Right lung (tissue), 10 donors: ENCODE measurements at places on chromosomes 4 and X.

- no peak for DNase-seq
Measured at GRCh38 chr4:181770971-181771370, 472.2 kb upstream of the TENM3 start.

DNA sequence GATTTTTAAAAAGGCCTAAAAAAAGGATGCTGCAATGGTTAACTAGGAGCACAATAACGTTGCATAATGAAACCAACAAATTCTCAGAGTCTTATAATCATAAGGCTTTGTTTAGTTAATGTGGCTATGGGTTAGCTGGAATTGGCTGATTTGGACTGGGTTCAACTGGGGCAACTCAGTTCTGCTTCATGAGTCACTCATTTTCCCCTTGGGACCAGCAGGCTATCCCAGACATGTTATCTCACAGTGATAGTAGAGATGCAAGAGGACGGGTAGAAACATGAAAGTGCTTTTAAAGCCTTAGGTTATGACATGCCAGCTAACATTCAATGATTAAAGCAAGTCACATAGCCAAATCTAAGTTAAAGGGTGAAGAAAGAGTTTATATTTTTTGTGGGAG lies 189.2 kb upstream of the GK2 start:
- no peak for DNase-seq

GRCh38 chr4:127355743-127356142 lies 277.0 kb upstream of the INTU start:
- DNase-seq, result no peak

- DNase-seq, result peak; percentile 73
Measured at GRCh38 chrX:102659790-102660757, 8.8 kb downstream of the GPRASP1 start.

DNA sequence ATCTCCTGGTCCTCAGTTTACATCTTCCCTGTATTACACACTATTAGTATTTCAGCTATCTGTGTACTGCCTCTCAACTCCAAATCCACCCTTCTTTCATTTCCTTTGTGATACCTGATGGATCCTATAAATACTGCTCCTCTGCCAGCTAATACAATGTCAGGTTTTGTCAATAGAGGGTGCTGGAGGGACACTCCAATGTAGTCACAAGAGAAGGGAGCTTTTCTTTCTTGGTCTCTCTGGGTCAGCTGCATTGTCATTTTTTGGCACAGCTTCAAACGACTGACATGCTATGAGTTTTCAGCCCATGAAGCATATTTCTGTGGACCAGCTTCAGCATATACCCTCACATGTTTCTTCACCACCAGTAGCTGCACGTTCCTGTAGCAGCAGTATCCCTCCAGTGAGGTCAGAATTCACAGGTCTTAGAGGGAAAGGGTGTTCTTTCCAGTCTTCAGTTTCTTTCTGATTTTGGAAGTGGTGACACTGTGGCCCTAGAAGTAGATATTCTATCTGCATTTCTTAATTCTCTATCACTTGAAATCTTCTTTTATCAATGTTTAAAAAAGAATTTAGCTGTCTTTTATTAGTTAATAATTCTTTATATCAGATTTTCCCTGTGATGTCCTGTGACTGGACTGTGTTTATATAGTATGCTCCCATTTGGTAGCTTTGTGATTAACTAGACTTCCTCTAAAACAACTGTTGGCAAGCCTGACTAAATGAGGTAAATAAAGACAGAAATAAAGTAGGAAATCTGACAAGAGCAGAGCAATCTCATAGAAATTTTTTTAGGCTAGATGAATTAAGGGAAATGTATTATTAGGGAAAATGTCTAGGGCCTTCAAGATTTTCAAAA lies 60.6 kb downstream of the GABRA2 start:
- peak; percentile 33 for DNase-seq

- no peak for DNase-seq
Measured at GRCh38 chr4:117664706-117665444, 369.4 kb upstream of the NDST3 start.

- DNase-seq, result no peak
Measured at GRCh38 chrX:27336466-27337091, 126.6 kb downstream of the PPP4R3C start.

- no peak for DNase-seq
Measured at GRCh38 chr4:144579411-144580030, 66.4 kb upstream of the HHIP start.

- DNase-seq, result peak; percentile 16
Measured at GRCh38 chr4:87423317-87424098, 1.1 kb downstream of the NUDT9 start.

DNA sequence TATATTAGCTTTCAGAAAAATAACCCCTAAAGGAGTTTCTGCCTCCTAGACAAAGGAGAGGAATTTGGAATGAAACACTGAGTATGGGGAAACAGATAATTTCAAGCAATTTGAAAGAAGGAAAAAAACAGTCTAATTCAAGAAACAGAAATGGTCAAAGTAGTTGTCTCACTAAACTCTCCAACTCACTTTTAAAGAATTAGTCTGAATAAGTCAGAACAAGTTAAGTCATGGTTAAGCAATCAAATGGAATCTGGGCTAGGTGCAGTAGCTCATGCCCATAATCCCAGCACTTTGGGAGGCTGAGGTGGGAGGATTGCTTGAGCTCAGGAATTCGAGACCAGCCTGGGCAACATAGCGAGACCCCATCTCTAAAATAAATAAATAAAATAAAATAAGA lies 95.7 kb upstream of the GRIA3 start:
- DNase-seq, result no peak

GRCh38 chr4:99411041-99411440 lies 24.1 kb downstream of the ADH7 start:
- DNase-seq, result no peak

DNA sequence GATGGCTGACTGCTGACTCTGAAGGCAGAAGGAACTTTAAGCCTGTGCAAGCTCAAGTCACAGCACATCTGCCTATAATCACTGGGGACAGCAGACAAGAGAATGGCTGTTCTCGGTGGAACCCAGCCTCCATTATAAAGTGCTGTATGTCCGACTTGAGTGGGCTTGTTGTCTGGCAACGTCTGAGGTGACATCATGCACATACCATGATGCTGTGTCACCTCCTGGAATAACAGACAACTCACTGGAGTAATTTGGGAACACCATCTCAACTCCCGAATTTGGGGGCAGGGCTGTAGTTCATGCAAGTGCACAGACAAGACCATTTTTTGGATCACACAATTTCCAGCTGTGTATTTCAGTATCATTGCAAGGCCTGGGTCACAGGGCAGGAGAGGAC lies 59.8 kb upstream of the GPM6B start:
- no peak for DNase-seq

DNA sequence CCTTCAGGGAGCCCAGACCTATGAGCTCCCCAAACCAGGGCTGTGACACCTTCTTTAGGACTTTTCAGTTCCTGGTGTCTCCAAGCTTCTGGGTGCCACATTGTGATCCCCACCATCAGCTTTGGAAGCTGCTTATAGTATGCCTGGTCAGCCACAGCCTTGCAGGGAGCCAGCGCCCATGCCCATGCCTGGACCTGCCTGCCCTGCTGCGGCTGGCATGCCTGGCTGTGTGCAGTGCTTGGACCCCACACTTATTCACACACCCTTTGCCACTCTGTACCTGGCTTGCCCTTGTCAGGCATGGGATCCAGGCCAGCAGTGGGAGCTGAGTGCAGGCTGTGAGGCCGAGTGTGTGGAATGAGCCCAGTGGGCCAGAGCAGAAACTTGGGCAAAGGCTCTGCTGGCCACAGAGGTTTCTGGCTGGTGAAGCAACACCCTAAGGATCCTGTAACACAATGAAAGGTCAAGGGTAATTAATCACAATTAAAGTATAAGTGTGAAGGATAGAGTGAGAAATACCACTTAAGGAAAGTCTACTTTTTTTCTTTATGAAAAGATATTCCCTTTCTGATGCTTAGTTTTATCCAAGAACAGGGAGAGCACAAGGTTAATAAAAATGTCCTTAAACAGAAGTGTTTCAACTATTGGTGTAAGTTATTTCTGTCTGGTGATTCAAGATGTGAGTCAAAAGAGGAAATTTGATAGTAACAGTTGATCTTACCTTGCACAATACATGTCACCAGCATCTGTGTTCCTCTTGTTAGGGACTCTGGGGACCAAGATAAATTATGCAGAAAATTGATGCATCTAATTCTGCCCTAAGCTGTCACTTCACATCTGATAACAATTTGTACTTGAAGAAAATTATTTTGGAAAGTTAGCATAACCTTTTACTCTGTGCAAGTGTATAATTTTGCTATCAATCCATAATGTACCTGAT lies 161.8 kb downstream of the FAM47A start:
- no peak for DNase-seq

DNA sequence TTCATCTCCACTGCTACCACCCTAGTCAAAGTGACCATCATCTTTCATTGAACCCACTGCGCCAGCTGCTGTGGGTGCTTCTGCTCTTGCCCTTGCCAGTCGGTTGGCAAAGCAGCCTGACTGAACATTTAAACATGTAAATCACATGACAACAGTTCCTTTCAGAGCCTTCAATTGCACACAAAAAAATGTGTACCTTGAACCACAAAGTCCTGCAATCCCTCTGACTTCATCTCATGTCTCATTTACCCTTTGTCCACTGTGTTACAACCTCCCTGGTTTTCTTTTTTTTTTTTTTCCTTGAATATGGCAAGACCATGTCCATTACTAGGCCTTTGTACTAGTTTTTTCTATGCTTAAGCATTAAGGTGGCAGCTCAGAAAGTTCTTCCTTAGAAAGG lies 183.5 kb downstream of the GBA3 start:
- no peak for DNase-seq

DNA sequence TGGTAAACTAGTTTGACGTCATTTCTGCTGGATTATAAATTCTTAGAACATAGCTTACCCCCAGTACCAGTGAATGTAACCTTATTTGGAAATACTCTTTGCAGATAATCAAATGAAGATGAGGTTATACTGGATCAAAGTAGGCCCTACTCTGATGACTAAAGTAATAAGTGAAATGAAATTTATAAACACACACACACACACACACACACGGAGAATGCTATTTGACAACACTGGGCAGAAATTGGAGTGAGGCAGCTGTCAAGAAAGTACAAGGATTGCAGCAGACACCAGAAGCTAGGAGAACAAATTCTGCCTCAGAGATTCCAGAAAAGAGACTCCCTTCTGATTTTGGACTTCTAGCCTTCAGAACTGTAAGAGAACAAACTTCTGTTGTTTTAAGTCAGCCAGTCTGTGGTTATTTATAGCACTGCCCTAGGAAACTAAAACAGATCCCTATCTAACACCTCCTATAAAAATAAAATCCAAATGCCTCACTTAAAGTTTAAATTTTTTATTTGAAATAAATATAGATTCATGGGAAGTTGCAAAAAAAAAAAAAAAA lies 448.6 kb downstream of the PCDH18 start:
- DNase-seq, result no peak

DNA sequence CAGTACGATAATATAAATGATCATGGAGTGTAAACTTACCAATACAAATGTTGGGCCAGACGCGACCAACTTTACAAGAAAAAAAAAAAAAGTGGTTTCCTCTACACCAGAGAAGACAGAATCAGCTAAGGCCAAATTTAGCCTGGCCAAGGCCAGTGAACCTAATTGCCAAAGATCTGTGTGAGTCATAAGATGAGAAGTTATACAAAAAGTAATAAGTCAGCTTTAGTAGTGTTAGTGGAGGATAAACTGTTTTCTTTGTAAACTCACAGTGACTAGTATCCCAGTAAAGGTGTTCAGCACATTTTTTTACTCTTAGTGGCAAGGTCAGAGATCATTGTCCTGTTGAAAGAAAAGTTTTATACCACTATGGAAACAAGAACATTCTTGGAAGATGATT lies 531.4 kb upstream of the TECRL start:
- no peak for DNase-seq

DNA sequence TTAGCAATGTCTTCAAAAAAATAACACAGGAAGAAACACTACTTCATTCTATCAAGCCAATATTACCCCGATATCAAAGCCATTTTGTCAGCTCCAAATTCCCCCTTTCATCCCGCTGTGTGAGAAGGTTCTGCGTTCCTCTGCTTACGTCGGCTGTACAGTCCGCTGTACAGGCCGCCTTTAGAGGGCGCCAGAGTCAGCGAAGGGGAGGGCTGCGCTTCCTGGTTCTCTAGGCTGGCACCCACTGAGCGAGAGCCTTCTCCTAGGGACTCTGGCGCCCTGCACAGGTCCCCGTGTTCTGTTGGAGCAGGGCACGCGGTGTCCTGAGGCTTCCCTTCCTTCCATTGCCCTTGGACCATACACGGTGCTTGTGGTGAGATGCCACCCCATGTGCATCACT lies 25.3 kb upstream of the CT45A1 start:
- DNase-seq, result no peak

DNA sequence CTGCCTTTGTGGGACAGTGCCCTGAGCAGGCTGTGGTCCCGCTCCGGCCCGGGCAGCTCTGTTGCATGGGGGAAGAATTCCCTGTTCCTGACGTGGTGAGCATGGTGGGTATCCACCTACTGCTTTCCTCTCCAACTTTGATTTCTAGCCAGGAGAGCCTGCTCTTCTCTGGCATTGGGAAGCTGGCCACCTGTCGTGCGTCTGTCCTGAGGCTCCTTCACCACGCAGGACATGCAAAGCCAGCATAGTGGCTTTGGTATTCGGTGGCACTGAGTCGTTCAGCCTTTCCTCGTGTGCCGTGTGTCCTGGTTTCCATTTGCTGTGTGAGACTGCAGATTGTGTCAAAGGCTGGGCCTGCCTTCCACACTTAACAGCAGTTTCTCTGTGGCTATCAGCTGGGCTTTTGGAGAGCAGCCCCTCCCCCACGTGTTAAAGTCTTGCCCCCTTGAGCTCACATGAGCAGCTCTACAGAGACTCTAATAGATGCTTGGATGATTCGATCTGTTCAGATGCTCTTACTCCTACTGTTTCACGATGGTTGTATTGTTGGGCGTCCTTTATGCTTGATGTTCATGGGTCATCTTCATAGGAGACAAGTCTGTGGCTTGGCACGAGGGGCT lies 46.3 kb upstream of the CLCN4 start:
- DNase-seq, result no peak

DNA sequence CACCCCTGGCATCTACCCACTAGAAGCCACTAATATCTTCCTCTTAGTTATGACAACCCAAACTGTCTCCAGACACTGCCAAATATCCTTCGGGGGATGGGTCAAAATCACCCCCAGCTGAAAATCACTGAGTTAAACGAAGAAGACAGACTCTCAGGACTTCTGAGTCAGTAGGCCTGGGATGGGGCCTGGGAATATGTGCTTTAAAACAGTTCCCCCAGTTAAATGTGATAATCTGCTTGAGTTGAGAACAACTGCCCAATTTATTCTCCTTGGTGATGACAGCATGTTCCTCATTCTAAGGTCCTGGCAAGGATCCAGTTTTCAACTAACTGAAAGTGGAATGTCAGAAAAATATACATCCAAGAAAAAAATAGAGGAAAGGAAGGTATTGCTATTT lies 52.4 kb downstream of the CBLL2 start:
- no peak for DNase-seq

DNA sequence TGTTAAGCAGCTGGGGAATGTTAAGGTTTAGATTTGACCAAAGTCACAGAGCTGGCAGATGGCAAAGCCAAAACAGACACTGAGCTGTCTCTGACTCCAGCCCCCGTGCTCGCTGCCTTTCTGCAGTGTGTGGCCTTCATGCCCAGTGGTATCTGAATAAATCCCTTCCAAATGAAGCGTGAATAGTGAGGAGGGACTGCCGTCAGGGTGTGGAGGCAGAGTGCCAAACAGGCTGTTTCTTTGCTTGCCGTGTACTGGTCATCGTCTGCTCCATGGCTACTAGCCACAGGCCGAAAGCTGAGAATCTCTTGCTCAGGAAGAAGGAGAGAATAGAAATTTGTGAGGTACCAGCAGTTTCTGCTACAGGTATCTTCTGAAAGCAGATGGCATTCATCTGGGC lies 19.7 kb downstream of the PRIMPOL start:
- DNase-seq, result no peak

GRCh38 chrX:9997524-9997923 lies 30.4 kb downstream of the CLDN34 start:
- DNase-seq, result no peak

GRCh38 chr4:16830081-16830480 lies 68.4 kb downstream of the LDB2 start:
- DNase-seq, result no peak
